ENCODE measurements at places on chromosomes 1 and 21. TPM values are rescaled to one million over a fixed set of nuclear protein-coding genes. Genes with fewer than 3 reads are reported as not detected.

DNA sequence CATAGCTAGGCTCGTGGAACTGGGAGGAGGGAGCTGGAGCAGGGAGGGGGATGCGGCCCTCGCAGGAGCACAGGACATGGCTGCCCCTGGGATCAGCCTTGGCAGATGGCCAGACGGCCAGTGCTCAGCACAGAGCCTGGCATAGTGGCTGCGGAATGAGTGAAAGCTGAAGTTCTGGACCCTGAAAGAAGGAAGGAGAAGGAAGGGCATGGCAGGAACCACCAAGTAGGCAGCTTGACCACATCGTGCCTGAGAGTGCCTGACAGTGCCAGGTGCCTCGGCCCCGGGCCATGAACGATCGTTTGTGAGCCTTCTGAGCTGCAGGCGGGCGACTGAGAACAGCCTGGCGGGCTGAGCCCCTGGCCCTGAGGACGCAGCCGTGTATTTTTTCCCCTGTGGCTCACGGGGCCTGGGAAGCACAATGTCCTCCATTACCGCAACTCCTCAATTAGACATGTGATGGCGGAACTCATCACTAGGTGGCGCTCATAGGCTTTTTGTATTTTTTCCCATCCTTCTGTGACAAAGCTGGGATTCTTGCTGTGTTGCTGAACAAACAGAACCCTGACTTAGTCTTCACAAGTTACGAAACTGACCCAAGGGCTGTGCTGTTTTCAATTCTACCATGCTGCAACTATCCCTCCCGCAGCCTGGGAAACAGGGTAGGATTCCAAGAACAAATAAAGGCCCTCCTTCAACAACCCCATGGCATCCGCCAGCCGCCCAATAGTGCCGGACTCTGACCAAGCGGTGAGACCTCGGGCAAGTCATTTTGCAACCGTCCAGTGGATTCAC lies 29.9 kb upstream of the TMEM61 start:
- no peak overlapping the region for H3K4me3 ChIP-seq
- DNase-seq = peak; percentile 89
- peaks cover 7% of the 10 kb centered on the region for H3K36me3 ChIP-seq
- no peaks in the 10 kb centered on the region for H3K27me3 ChIP-seq
- no peak overlapping the region for H3K27ac ChIP-seq
- peaks cover 26% of the 10 kb centered on the region for H3K4me1 ChIP-seq

DNA sequence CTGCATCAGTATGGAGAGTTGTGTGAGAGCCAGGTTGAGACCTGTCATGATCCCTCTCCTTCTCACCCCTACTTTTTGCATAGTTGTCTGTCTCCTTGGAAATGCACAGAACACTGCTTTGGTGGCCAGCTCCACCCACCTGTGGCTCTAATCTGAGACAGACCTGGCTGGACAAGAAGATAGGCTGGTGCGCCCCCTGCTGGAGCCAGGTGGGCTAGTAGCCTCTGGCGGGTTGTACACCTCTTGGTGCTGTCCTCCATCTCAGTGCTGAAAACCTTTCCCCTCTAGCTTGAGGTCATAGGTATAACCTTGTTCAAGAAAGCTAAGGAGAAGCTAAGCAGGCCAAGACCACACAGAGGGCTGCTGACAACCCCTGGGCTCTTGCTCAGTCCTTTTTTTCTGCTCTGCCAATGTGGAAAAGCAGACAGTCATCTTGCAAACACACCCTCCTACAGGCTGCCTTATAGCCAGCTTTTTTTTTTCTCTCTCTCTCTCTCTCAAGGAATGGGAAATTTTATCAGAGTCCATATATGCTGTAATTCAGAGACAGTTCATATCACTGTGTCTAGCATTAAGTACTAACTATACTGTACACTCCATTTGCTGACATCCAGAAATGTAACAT lies 58.8 kb upstream of the SPATA6 start:
- DNase-seq = peak; percentile 86
- no peak overlapping the region for H3K27ac ChIP-seq
- no peaks in the 10 kb centered on the region for H3K36me3 ChIP-seq
- peaks cover 11% of the 10 kb centered on the region for H3K4me1 ChIP-seq

- DNase-seq = no peak
- peaks cover 14% of the 10 kb centered on the region for H3K4me1 ChIP-seq
- H3K27me3 ChIP-seq = no peaks in the 10 kb centered on the region
- no peak overlapping the region for H3K4me3 ChIP-seq
- no peak overlapping the region for H3K27ac ChIP-seq
Measured at GRCh38 chr1:108706643-108707042, 6.1 kb upstream of the FNDC7 start.

GRCh38 chr1:38727684-38728584 lies 131.6 kb downstream of the RRAGC start:
- H3K4me3 ChIP-seq = no peak overlapping the region
- peak; percentile 68 for DNase-seq
- H3K27me3 ChIP-seq = peaks cover 25% of the 10 kb centered on the region
- H3K27ac ChIP-seq = no peak overlapping the region

- peak; percentile 85 for DNase-seq
- H3K4me1 ChIP-seq = no peaks in the 10 kb centered on the region
- no peaks in the 10 kb centered on the region for H3K36me3 ChIP-seq
- no peak overlapping the region for H3K27ac ChIP-seq
- H3K4me3 ChIP-seq = no peak overlapping the region
Measured at GRCh38 chr1:160681066-160681890, 30.3 kb downstream of the CD48 start.

The FBLIM1 gene
- total RNA-seq = 101 TPM
